MCF 10A (cell line): ENCODE measurements at places on chromosomes 16 and 17. TPM values are rescaled to one million over a fixed set of nuclear protein-coding genes. Genes with fewer than 3 reads are reported as not detected.

Gene SPNS1
- total RNA-seq: 25.2 and 36.8 TPM in 2 replicates

Gene CNTD1
- not detected in 2 replicates for total RNA-seq

Gene DNAJA3
- 98.1 and 101 TPM in 2 replicates for total RNA-seq

GRCh38 chr16:20214401-20214800 lies 112.9 kb downstream of the GP2 start:
- no peak for DNase-seq

GRCh38 chr16:73027685-73028111 lies 20.2 kb downstream of the ZFHX3 start:
- DNase-seq: no peak

- DNase-seq: no peak
Measured at GRCh38 chr17:47811709-47812108, 9.9 kb downstream of the OSBPL7 start.

GRCh38 chr17:28549236-28550132 lies 2.9 kb downstream of the UNC119 start:
- DNase-seq: no peak

GRCh38 chr16:54812229-54812628 lies 118.4 kb upstream of the IRX5 start:
- DNase-seq: peak; percentile 27
